ENCODE measurements at places on chromosomes 13 and 19.

DNA sequence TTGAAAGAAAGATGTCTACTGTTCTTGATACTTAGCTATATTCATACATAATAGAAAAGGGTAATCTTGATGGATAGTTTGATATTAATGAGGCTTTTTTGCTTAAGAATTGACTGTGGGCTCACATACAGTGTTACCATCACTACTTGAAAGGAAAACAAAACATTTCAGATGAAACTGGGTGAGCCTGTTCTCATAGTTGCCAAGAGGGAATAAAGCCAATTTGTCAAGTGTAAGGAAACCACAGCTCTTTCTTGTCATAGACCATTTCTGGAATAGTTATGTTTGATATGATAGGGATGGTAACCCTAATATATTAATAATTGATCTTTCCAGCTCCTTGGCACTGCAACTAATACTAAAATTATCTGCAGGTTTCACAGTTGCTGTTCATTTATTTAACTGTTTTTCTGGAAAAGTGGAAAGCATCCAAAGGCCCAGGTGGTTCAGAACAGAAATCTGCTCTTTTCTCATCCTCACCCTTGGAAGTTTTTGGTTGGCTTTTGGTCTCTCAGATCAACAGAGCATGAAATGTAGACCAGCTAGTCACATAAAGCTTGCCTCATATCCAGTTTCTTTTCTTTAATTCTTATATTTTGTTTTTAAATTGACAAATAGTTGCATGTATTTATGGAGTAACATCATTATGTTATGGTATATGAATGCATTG lies 43.2 kb downstream of the ARHGEF7 start:
- no peak for DNase-seq

DNA sequence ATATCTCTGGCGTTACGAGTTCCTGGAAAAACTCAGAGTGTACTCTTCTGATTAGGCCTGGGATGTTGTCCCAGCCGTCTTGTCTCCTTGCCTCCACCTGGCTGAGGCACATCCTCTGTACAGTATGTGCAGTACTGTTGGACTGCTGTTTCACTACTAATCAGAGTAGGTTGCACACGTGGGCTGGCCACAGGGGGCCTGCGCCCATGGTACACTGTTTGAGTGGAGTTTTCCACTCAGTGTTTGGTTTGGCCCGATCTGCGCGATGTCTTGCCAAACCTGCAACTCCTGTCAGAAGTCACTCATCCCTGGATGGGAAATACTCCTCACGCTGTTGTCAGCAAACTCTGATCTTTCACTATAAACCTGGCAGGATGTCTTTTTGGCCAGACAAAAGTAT lies 189.6 kb upstream of the CSNK1A1L start:
- no peak for DNase-seq

GRCh38 chr13:31793246-31793645 lies 53.9 kb downstream of the RXFP2 start:
- DNase-seq: no peak

- DNase-seq: no peak
These were observed 180.4 kb downstream of the RBM26 start for GRCh38 chr13:79225487-79226232.

DNA sequence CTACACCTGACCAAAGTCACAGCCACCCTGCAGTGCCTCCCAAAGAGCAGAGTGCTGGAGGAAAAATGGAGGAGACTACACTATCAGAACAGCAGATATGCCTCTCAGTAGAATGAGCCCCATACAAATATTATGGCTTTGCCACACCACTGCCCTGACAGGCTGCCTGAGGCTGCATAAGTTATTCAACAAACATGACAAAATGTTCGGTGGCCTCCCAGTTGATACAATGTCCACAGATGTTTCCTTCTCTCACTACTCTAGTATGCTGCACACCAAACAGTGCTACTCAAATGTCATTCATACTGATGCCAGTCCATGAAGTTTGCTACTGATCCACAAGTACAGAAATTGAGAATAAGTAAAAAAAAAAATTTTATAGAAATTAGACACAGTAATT lies 41.0 kb downstream of the N4BP2L2 start:
- no peak for DNase-seq

DNA sequence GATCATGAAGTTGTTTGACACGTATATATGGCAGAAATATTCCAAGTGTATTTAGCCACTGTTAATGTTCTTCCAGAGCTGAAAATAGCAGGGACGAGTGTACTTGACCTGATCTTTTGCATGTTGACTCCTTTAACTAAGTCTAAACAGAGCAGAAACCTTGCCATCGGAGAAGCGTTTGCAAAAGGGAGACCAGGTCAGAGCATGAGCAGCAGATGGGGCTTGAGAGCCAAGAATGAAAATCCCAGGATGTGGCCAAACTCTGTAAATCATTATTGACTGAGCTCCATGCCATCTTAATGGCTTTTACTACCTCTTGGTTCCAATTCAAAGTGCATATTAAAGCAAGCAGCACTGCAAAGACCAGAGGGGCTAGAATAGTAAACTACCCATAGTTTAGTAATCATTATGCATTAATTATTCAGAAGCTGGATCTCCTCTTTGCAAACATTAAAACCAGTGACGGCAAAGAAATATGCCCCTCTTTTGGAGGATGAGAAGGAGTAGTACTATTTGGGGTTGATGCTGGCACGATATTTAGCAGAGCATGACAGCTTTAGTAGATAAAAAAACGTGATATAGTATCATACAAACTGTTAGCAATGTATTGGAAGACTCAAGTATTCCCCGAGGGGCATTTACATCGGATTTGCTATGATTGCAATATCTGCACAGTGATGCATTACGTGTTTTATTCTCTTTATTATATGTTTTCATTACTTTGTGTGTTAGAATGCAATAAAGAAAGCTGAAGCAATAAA lies 55.7 kb downstream of the FAM216B start:
- DNase-seq: no peak

- DNase-seq: no peak
These were observed 161.0 kb downstream of the KCTD12 start for GRCh38 chr13:76725211-76725610.

DNA sequence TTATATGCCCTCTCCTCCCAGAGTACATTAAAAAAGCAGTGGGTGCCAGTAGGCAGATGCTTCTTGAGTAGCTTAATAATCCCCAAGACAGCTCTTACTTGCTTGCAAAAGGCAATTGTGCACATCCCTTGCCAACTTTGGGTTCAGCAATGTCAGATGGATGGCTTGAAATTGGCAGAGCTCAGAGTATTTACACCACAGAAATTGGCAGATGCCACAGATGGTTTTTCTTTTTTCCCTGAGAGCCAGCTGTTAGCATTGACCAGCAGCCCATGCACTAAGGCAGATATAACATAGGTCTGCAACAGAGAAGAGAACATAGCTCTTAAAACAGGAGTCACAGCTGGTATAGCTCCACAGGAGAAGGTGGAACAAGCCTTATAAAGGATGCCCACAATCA lies 18.4 kb upstream of the RNASEH2B start:
- DNase-seq: no peak

GRCh38 chr13:112260108-112261055 lies 115.8 kb upstream of the SPACA7 start:
- no peak for DNase-seq

- no peak for DNase-seq
These were observed 14.1 kb upstream of the CCNA1 start for GRCh38 chr13:36418022-36418805.

DNA sequence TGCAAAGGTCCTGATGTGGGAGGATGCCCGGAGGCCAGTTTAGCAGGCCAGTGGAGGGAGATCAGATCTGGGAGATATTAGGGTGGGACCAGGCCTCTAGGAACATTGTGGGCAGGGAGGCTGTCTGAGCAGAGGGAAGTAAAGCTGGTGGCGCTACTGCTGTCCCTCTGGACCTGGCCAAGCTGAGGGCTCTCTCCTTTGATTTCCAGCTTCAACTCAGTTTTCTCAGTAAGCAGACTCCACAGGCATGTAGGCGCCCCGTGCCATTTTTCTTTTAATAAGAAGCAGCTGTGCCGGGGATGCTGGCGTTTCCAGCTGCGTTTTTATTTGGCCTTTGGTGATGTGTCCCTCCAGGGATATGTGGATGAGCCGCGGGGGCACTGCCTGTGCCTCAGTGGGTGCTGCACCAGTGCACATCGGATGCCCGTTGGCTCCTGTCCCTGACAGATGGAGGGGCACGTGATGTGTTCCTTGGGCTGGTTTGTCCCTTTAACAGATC lies 6.7 kb downstream of the DNM2 start:
- no peak for DNase-seq

DNA sequence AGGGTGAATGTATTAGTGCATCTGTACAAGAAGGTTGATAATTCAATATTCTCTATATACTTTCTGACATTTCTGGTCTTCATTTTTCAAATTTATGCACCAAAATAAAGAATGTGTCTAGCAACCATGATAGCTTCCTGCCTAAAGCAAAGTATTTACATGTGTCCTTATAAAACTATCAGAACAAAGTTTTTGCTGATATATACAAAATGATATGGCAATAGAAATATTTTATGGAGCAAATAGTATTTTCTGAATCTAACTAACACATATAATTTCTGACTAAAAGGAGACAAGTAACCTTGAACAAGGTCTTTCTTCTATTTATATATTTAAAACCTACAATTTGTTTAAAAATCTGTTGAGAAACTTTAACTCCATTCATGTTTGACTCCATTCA lies 184.9 kb downstream of the DIAPH3 start:
- no peak for DNase-seq

DNA sequence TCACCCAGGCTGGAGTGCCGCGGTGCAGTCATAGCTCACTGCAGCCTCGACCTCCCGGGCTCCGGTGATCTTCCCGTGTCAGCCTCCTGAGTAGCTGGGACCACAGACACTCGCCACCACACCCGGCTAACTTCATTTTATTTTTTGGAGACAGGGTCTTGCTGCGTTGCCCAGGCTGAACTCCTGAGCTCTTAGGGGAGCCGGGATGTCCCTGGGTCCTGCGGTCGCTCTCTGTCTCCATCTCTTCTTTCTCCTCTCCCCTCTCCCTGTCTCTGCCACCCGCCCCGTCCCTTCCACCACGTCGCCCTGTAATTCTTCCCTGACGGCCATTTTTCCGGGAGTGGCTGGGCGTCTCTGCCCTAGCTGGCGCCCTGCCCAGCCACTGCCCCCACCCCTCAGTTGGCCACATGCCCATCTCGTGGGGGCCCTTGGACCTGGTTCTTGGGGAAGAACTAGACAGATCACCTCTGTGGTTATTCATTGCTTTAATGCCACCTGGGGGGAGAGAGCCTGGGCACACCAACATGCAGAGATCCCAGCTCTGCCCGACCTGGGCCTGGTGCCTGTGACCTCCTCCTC lies 18.9 kb downstream of the ARID3A start:
- DNase-seq: no peak

GRCh38 chr13:111080642-111081041 lies 34.5 kb upstream of the ARHGEF7 start:
- no peak for DNase-seq

GRCh38 chr13:86282442-86282841 lies 483.2 kb upstream of the SLITRK6 start:
- no peak for DNase-seq

DNA sequence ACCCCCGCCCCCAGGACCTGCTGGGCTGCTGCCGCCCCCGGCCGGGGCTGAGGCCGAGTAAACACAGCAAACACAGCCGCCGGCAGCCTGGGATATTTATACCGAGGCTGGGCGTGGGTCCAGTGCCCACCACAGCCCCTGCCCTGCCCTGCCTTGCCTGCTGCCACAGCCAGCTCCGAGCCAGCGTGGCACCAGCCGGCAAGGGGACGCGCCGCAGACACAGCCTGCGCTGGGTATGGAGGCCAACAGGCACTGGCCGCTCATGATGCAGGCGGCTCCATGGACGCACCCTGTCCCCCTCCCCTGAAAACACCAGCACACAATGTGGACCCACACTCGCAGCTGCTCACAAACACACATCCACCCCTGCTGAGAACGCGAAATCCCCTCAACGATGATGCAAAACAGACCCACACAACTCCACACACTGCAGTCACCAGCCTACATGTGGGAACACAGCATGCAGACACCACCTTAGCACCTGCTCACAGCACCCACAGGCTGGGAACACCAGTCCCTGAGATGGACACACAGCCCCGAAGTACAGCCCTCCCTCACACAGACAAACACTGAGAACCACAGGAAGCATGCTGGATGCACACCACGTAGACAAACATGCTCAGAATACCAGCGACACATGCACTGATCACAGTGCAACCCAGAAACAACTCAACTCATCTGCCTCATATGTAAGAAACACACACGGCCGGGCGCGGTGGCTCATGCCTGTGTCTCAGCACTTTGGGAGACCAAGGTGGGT lies 16.2 kb downstream of the CCDC97 start:
- DNase-seq: no peak

Data from activated CD8-positive, alpha-beta memory T cell treated with anti-CD3 and anti-CD28 coated beads for 1 hour (primary cell).